Cardiac muscle cell (in vitro differentiated cells and primary cell): ENCODE measurements at places on chromosomes 12 and 14. TPM values are rescaled to one million over a fixed set of nuclear protein-coding genes. Genes with fewer than 3 reads are reported as not detected.
A peak's percentile ranks its signal among the peaks of the same experiment; 100 is the strongest.

GRCh38 chr12:44076871-44077270, 241.0 kb downstream of the TMEM117 start:
- H3K4me3 ChIP-seq: no peak overlapping the region
- H3K27me3 ChIP-seq: no peaks in the 10 kb centered on the region
- no peaks in the 10 kb centered on the region for H3K4me1 ChIP-seq
- no peak for DNase-seq
- H3K36me3 ChIP-seq: no peaks in the 10 kb centered on the region

NRL gene
- 4.2 and 6.7 TPM in 2 replicates for total RNA-seq

GRCh38 chr12:24838531-24838950, 110.4 kb downstream of the BCAT1 start:
- H3K4me3 ChIP-seq: no peak overlapping the region
- no peak overlapping the region for H3K27ac ChIP-seq
- DNase-seq: peak; percentile 98
- no peaks in the 10 kb centered on the region for H3K27me3 ChIP-seq

DNA sequence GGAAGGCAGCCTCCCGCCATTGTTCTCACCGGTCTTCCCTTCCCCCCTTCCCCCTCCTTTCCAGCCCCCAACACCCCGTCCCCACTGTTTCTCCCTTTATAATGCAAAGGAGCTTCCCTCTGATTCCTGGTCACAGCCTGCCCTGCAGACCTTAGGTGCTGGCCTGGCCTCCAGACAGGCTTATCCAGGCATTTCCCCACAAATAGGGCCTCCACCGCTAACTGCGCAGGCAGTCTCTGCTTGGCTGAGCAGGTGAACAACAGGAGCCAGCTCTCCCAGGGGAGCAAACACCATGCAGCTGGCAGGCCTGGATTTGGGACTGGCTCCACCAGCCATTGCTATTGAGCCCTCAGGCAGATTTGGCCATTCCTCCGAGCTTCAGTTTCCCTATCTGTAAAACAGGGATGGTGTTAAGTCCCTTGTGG, 46.0 kb downstream of the SMIM41 start:
- H3K27ac ChIP-seq: no peak overlapping the region
- H3K4me3 ChIP-seq: no peak overlapping the region
- H3K4me1 ChIP-seq: no peaks in the 10 kb centered on the region

GRCh38 chr12:104929977-104930376, 28.1 kb downstream of the SLC41A2 start:
- no peaks in the 10 kb centered on the region for H3K36me3 ChIP-seq
- no peaks in the 10 kb centered on the region for H3K27me3 ChIP-seq
- no peaks in the 10 kb centered on the region for H3K4me1 ChIP-seq
- no peak overlapping the region for H3K27ac ChIP-seq
- no peak overlapping the region for H3K4me3 ChIP-seq

LRP1-AS gene
- not detected in 2 replicates for total RNA-seq

TAS2R7 gene
- total RNA-seq: not detected in 2 replicates

OTOGL gene
- total RNA-seq: 8.0 and 15.0 TPM in 2 replicates

NEUROD4 gene
- total RNA-seq: not detected in 2 replicates

TRHDE gene
- 0.11 TPM in 1 of 2 replicates, not detected in the other for total RNA-seq

GRCh38 chr12:10122689-10123088, 7.3 kb downstream of the CLEC7A start:
- no peak overlapping the region for H3K27ac ChIP-seq
- no peaks in the 10 kb centered on the region for H3K4me1 ChIP-seq
- DNase-seq: no peak
- no peaks in the 10 kb centered on the region for H3K36me3 ChIP-seq
- H3K4me3 ChIP-seq: no peak overlapping the region

IL26 gene
- not detected in 2 replicates for total RNA-seq

GRCh38 chr14:22600027-22600426, 1.9 kb downstream of the ABHD4 start:
- H3K36me3 ChIP-seq: peaks cover 26% of the 10 kb centered on the region
- H3K27ac ChIP-seq: no peak overlapping the region
- H3K27me3 ChIP-seq: no peaks in the 10 kb centered on the region
- H3K4me1 ChIP-seq: peaks cover 8% of the 10 kb centered on the region
- DNase-seq: no peak
- H3K4me3 ChIP-seq: no peak overlapping the region

GRCh38 chr12:108843187-108843586, 14.2 kb downstream of the SSH1 start:
- peaks cover 10% of the 10 kb centered on the region for H3K36me3 ChIP-seq
- DNase-seq: no peak
- H3K27me3 ChIP-seq: no peaks in the 10 kb centered on the region
- H3K27ac ChIP-seq: peak overlapping the region; percentile 45
- peaks cover 24% of the 10 kb centered on the region for H3K4me1 ChIP-seq

- H3K36me3 ChIP-seq: no peaks in the 10 kb centered on the region
- H3K27me3 ChIP-seq: no peaks in the 10 kb centered on the region
- H3K4me3 ChIP-seq: no peak overlapping the region
- H3K4me1 ChIP-seq: no peaks in the 10 kb centered on the region
- DNase-seq: no peak
- no peak overlapping the region for H3K27ac ChIP-seq
Measured at GRCh38 chr14:53626761-53627160, 329.9 kb downstream of the BMP4 start.

CISTR gene
- total RNA-seq: not detected in 2 replicates

TAMALIN gene
- 8.2 and 12.5 TPM in 2 replicates for total RNA-seq

DNA sequence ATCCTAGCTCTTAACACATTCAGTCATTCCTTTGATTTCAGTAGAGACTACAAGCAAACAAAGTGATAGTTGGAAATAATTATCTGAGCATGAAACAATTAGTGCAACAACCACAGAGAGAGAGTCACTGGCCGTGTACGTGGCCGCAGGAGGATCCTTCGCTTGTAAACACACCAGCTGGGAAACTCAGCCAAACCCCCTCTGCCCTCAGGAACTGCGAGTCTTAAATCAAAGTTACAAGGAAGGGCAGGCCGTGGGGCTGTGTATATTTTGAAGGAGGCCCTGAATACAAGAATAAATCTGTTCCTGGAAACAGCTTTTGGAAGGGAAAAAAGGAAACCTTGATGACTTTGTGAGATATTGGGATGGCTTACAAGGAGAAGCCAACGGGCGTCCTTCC, 164.5 kb downstream of the ANO2 start:
- H3K27me3 ChIP-seq: peaks cover 7% of the 10 kb centered on the region
- H3K4me1 ChIP-seq: peaks cover 3% of the 10 kb centered on the region
- no peak overlapping the region for H3K27ac ChIP-seq

JDP2 gene
- total RNA-seq: 15.2 and 22.0 TPM in 2 replicates

DNA sequence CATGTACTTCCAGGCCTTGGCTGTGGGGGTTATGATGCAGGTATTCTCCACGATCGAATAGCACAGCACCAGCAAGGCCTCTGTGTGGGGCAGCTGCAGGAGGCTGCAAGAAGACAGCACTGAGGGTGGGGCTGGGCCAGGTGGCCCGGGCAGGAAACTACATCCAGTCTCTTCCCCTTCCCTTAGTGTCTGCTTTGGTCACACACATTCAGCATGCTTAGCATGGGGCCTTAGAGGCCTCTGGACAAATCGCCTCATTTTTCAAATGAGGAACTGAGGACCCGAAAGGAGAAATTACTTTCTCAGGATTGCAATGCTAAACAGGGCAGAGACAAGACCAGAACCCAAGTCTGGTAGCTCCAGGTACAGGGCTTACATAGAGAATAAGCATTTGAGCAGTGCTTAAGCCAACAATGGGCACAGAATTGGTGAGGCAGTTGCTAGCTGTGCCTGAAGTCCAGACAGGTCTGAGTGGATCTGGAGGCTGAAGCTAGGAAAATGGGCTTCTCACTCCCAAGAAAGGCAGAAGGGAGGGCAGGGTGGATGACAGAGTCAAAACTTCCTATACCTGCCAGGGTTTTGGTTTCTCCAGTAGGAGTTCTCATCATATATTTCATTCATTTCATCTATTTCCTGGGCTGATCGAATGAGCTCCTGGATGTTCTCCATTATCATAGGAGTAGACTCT, 3.5 kb downstream of the ACRBP start:
- H3K4me1 ChIP-seq: no peaks in the 10 kb centered on the region
- H3K36me3 ChIP-seq: no peaks in the 10 kb centered on the region
- DNase-seq: no peak
- H3K27ac ChIP-seq: no peak overlapping the region
- no peak overlapping the region for H3K4me3 ChIP-seq
- no peaks in the 10 kb centered on the region for H3K27me3 ChIP-seq

FGD4 gene
- total RNA-seq: 3.8 and 7.3 TPM in 2 replicates

DNA sequence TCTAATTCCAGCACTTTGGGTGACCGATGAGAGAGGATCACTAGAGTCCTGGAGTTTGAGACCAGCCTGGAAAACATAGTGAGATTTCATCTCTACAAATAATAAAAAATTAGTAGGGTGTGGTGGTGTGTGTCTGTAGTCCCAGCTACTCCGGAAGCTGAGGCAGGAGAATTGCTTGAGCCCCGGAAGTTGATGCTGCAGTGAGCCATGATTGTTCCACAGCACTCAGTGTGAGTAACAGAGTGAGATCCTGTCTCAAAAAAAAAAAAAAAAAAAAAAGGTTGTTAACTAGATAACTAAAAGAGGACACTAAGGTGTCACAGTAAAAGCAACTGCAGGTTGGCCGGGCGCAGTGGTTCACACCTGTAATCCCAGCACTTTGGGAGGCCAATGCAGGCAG, 121.3 kb upstream of the MAX start:
- no peaks in the 10 kb centered on the region for H3K36me3 ChIP-seq
- H3K27me3 ChIP-seq: no peaks in the 10 kb centered on the region
- DNase-seq: no peak
- H3K27ac ChIP-seq: no peak overlapping the region
- H3K4me3 ChIP-seq: no peak overlapping the region

- H3K4me1 ChIP-seq: peaks cover 45% of the 10 kb centered on the region
- no peaks in the 10 kb centered on the region for H3K27me3 ChIP-seq
- peak; percentile 68 for DNase-seq
- peak overlapping the region; percentile 92 for H3K27ac ChIP-seq
- peaks cover 6% of the 10 kb centered on the region for H3K36me3 ChIP-seq
Measured at GRCh38 chr12:32891956-32892355, 4.6 kb downstream of the PKP2 start.

TMCC3 gene
- 0.60 and 1.3 TPM in 2 replicates for total RNA-seq

- no peak overlapping the region for H3K4me3 ChIP-seq
- no peaks in the 10 kb centered on the region for H3K4me1 ChIP-seq
- DNase-seq: no peak
- no peaks in the 10 kb centered on the region for H3K36me3 ChIP-seq
- H3K27me3 ChIP-seq: no peaks in the 10 kb centered on the region
- H3K27ac ChIP-seq: no peak overlapping the region
Measured at GRCh38 chr12:10182354-10183049, 3.7 kb downstream of the TMEM52B start.

- H3K4me1 ChIP-seq: no peaks in the 10 kb centered on the region
- H3K27ac ChIP-seq: no peak overlapping the region
- no peaks in the 10 kb centered on the region for H3K36me3 ChIP-seq
- no peaks in the 10 kb centered on the region for H3K27me3 ChIP-seq
- no peak for DNase-seq
Measured at GRCh38 chr12:11584221-11584855, 65.1 kb upstream of the ETV6 start.

DNA sequence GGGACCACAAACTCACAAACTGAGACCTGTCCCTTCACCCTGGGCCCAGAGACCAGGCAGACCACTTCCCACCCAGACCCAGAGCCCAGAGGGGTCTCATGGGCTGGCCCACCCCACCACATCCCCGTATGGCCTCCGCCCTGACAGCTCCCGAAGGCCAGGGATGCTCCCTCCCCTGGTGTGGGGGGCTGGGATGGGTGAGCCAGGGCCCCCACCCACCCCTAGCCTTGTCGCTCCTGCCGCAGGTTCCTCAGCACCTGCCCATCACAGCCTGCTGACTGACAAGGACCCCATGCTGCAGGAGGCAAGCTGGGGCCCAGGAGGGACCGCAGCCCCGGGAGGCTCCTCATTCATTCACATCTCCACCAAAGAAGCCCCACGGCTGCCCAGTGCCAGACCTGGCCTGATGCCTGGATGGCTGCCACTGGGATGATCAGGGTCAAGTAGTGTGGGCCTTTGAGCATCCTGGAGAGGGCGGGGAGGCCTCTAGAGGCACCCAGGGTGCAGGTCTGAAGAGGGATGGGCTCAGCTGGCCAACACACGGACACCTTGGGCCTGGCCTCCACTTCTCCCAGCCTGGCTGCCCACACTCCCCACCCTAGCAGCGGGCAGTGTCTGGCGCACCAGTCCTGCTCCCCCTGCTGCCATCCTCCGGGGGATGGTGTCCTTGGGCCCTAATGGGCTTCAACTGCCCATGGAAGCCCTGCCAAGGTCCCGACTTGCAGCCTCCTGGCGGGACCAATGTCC, 24.7 kb upstream of the GPR132 start:
- no peak overlapping the region for H3K27ac ChIP-seq
- no peaks in the 10 kb centered on the region for H3K36me3 ChIP-seq
- DNase-seq: no peak
- H3K4me3 ChIP-seq: no peak overlapping the region
- H3K4me1 ChIP-seq: peaks cover 11% of the 10 kb centered on the region
